ENCODE measurements at places on chromosomes 6 and 20.

DNA sequence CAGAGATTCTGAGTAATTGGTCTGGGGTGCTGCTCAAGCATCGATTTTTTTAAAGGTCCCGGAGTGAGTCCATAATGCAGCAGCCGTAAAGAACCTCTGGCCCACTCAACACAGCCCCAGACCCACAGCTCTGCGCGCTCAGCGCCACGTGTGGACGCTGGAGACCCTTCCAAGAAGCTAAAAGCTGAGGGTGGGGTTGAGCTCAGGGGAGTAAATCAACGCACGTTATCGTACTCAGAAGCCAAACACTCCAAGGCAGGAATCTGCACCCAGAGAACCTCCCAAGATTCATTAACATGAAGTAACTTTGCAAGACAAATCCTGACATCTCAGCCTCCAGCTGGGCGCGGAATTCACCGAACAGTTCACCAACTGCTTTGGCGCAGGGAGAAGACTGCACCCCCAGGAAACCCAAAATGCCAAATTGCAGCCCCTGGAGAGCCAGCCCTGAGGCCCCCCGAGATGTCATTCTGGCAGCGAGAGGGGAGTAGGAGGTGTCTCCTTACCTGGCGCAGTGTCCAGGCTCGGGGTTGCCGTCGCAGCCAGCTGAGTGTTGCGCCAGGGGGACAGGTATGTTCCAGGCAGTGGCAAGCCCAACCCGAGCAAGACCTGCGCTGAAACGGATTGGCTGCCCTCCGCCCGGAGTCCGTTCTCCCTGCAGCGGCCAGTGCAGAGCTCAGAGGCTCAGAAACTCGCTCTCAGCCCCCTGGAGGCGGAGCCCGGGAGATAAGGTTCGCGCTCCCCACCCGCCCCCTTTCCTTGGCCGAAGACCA, at the start of gene COL21A1:
COL21A1 (minus strand) TSS at position 700 of the 773 bp plus-strand sequence. CDS start 64,962 bp downstream, outside the sequence.
- DNase-seq: no peak

GRCh38 chr6:74249658-74250057, 553.7 kb downstream of the CD109 start:
- no peak for DNase-seq

GRCh38 chr6:111674413-111674812, 68.7 kb upstream of the TRAF3IP2 start:
- DNase-seq: no peak

GRCh38 chr20:59802471-59803221, 130.8 kb downstream of the SYCP2 start:
- no peak for DNase-seq

- DNase-seq: no peak
Observed at GRCh38 chr6:25155211-25155610, 124.0 kb upstream of the CARMIL1 start.

GRCh38 chr6:150310539-150310938, 58.3 kb upstream of the IYD start:
- no peak for DNase-seq
